ENCODE measurements at places on chromosomes 6 and 20.

DNA sequence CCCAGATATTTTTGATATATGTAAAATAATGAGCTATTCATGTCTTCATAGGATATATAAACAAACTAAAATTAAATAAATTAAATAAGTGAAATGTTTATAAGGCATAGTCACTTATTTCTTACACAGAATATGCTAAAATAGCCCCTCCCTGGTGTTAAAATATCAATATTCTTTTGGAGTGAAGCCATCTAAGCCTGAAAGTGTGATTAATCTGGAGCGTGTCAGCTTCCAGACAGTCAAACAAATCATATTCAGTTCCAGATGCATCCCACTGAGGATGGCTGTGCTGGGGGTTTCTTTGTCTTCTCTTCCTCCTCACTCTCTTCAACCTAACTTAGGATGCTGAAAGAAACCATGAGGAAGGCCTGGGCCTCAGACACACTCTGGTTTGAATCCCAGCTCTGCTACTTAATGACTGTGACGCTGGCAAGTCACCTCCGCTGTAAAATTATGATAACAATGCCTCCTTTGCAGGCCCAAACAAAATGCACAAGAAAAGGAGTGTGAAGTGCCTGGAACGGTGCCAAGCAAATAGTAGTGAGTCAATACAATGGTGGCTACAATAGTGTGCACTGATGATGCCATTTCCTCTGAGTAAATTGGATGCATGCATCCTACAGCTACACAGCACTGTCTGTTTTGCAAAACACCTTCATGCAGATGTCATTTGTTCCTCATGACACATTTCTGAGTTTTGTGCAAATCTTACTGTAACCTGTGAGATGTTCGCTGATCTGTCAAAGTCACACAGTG lies 161.4 kb downstream of the FOXC1 start:
- no peak for DNase-seq

DNA sequence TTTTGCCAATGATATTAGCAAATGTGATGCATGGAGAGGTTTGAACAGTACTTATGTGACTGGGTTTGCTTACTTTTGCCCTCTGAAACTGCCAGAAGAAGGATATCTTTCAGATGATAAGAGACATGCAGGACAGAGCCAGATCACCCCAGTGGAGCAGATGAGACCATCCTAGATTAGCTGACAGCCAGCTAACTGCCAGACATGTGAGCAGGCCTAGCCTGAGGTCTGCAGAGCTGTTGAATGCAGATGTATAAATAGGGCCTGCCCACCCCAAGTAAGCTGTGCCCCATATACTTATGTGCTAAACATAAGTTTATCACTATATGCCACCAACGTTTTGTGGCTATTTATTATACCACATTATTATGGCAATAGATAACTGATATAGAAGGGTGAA lies 5.9 kb downstream of the ZSCAN31 start:
- DNase-seq, result no peak

GRCh38 chr6:161922631-161923119 lies 648.8 kb upstream of the AGPAT4 start:
- DNase-seq, result peak; percentile 58

DNA sequence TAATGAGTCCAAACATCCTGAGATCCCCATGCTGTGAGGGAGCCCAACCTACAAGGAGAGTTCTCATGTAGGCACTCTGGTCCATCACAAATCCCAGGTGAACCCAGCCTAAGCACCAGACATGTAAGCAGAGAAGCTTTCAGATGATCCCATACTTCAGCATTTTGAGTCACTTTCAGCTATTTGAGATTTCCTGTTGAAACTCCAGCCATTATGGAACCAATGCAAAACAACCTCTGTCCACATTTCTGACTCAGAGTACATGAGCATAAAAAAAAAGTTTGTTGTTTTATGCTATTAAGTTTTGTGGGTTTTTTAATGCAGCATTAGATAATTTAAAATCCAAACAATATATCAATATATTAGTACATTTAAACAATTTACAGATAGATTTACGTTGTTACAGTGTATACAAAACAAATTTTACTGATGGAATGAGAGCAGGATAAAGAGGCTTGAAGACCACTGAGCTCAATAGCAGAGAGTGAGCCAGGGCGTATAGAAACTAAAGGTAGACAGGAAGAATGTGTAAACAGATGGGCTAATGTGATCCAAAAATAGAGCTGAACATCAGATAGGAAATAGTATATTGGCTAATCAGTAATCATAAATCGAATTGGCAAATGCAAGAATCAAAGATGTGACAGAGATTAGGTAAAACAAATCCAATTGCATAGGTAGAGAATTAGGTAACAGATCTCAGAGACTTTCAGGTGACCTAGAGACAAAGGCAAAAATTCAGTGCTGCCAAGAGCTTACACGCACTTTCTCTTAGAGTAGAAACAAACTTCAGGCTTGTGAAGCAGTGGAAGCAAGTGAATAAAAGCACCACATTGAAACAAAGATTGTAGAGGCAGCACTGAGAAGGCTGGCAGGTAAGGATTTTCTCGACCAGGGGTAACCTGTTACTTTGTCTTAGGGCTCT lies 36.2 kb upstream of the PLCB1 start:
- DNase-seq, result no peak

- no peak for DNase-seq
Observed at GRCh38 chr20:45545754-45546453, 1.3 kb downstream of the EPPIN start.

- DNase-seq, result no peak
Observed at GRCh38 chr20:52481443-52481842, 289.9 kb upstream of the ZFP64 start.

GRCh38 chr6:149642829-149643580 lies 5.5 kb downstream of the KATNA1 start:
- DNase-seq, result no peak

GRCh38 chr6:143026696-143027449 lies 33.8 kb upstream of the AIG1 start:
- no peak for DNase-seq

DNA sequence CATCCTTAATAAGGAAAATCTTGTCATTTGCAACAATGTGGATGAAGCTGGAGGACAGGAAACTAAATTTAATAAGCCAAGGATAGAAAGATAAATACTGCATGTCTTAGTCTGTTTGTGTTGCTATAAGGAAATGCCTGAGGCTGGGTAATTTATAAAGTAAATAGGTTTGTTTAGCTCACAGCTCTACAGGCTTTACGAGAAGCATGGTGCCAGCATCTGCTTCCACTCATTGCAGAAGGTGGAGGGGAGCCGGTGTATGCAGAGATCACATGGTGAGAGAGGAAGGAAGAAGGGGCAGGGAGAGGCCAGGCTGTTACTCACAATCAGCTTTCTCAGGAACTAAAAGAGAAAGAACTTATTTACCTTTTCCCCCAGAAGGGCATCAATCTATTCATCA lies 118.9 kb upstream of the SMLR1 start:
- DNase-seq, result peak; percentile 3

- DNase-seq, result no peak
Observed at GRCh38 chr20:44207126-44207723, 3.3 kb downstream of the OSER1 start.

GRCh38 chr6:100803264-100804045 lies 77.7 kb downstream of the ASCC3 start:
- DNase-seq, result peak; percentile 3

DNA sequence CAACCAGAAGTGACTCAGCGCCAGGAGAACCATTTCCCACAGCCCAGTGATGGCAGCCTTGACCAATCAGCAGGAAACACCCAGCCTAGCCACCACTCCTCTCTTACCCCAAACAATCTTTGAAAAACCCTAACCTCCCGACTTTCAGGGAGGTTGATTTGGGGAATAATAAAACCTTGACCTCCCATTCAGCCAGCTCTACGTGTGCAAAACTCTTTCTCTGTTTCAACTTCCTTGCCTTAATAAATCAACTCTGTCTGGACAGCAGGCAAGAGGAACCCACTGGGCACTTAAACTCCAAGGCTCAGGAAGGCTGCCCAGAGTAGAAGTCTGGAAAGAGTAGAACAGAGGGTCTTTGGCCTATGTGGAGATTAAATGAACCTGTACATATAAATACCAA lies 35.0 kb downstream of the SERPINB1 start:
- DNase-seq, result no peak

DNA sequence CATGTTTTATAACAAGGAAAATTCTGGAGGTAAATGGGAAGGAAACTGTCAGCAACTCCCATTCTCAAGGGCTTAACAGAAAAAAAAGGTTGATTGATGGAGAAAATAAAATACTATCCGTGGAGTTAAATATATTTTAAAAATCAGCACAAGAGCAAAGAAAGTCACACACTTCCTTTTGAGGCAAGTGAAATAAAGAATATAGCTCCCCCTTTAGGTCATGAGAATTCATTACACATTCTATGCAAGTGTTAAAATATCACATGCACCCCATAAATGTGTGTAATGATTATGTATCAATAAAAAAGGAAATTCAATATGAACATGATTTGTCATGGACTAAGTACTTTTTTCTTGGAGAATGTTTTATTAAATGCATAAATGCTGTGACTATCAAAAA lies 349.2 kb downstream of the TPBG start:
- no peak for DNase-seq

- peak; percentile 60 for DNase-seq
Observed at GRCh38 chr20:63497946-63498935, 642 bp downstream of the EEF1A2 start.

DNA sequence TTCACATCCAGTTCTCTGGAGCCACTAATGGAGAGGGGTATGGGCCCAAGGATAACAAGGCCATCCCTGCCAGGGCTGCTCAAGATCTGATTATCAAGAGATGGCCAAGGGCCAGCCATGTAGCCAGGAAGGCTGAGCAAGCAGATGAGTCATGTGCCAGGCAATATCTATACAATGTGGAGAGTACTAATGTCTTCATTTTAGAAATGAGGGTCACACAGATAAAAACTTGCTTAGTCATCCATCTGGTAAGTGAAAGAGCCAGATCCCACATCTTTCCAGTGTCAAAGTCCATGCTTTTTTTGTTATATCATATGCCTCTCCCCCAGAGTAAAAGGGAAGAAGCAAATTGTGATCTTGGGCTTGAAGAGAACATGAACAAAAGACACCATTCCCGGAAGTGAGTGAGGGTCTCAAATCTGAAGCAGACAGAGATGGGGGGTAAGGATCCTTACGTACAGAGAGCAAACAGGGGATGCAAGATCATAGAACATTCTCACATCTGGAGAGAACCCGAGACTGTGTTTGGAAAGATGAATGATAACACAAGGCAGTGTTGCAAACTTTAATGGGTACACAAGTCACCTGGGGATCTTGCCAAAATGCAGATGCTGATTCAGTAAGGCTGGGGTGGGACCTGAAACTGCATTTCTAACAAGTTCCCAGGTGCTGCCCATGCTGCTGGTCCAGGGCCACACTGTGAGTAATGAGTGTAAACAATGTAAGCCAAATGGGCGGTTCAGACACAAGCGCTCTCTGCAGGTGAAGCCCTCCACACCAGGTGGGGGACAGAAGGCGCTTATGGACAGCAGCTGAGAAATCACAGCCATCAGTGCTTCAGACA lies 20.0 kb upstream of the GSTA3 start:
- DNase-seq, result peak; percentile 80

DNA sequence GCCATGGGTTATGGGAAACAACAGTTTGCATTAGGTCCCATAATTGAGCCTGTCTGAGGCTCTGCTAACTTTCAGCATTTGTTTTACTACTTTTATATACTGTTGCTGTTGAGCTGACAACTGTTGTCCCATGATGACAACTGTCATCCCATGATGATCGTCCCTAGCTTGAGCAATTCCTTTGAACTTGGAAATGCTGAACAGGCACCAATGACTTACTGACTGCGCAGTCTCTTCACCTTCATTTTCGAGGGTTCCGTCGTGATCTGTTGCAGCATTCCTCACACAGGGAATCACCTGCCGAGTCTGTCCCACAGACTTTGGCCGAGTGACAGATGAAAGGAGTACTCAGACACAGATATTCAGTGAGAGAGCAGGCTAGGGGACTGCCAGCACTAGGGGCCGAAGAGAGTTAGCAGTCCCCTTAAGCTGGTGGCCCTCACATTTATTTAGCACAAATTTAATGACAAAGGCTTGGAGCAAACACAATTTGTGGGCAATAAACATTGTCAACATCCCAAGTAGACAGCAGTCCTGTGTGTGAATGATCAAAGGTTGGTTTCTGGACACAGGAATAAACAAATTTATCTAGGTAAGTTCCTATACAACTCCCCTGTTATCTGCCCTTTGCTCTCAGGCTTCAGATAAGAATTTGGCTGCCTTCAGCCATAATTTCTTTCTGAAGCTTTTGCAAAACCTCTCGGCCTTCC lies 10.0 kb upstream of the TBC1D20 start:
- DNase-seq, result no peak

GRCh38 chr6:147132889-147133288 lies 71.3 kb upstream of the STXBP5 start:
- DNase-seq, result peak; percentile 27

DNA sequence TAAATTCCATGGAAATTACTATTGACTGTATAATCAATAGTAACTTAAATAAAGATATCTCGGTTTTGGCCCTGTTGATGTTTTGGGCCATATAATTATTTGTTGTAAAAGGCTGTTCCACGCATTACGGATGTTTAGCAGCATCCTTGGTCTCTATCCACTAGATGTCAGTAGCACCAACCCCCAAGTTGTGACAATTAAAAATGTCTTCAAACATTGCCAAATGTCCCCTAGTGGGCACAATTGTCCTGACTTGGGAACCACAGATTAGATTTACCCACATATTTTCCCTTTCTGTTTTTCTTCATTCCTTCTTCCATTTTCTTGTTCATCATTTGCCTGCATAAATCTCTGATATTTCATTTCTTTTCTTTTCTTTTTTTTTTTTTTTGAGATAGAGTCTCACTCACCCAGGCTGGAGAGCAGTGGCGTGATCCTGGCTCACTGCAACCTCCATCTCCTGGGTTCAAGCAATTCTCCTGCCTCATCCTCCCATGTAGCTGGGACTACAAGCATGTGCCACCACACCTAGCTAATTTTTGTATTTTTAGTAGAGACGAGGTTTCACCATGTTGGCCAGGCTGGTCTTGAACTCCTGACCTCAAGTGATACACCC lies 13.6 kb upstream of the WFDC8 start:
- DNase-seq, result peak; percentile 41

GRCh38 chr20:32507998-32508774 lies 76.9 kb downstream of the NOL4L start:
- no peak for DNase-seq

- no peak for DNase-seq
Observed at GRCh38 chr6:5665173-5665572, 341.6 kb downstream of the NRN1 start.

DNA sequence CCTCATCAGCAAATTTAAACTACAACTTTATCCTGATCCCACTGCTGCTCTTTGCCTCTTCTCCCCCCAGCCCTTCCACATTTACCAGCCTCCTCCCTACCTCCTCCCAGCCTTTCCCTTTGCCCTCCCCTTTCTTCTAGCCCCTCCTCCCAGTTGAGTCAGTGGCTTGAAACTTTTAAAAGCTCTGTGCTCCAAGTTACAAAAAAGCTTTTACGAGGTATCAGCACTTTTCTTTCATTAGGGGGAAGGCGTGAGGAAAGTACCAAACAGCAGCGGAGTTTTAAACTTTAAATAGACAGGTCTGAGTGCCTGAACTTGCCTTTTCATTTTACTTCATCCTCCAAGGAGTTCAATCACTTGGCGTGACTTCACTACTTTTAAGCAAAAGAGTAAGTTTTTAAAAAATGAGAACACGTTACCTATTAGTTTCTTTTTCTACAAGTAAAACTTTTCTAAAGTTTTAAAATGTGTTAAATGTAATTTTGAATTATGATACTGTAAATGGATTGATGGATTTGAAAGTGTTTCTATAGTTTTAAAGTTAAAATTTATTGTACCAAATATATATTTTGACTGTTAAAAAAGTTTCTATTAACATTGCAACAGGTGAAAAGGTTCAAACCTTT lies at the start of gene GJA1:
TSS of gene GJA1 (plus strand) at position 203 of the 626 bp plus-strand sequence. CDS start 11,202 bp downstream, outside the sequence.
- DNase-seq, result peak; percentile 87
